CD14-positive monocyte (primary cell): ENCODE measurements at places on chromosomes 1 and 21.

DNA sequence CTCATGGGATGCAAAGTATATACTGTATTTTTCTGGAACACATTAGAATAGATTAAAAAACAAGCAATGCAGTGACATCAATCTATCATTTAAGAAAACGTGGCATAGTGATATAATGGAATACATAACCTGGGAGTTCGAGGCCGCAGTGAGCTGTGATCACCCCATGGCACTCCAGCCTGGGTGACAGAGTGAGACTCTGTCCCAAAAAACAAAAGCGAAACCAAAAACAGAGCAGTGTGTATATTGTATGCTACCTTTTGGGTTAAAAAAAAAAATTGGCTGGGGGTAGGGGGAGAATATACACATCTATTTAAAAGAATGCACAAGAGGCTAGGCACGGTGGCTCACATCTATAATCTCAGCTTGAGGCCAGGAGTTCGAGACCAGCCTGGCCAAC is 13.5 kb downstream of the SLC2A1 start:
- DNase-seq, result no peak

DNA sequence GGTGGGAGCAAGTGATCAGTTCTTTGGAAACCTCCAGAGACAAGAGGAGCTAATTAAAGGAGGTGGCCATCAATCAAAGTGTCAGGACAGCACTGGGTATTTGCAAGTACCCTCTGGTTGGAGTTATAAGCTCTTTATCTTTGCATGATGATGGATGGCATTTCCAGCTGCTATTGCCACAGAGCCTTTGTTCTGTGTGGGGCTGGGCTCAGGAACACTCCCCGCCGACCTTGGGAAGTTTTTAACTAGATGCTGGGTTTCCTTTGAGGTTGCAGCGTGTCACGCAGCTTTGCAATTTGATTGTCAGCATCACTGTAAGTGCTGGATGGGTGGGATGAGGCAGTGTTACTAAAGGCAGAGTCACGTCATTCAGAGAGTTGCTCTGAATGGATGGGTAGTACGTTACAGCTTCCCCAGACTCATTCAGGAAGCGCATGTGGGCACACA is 68.9 kb downstream of the CNIH3 start:
- no peak for DNase-seq

DNA sequence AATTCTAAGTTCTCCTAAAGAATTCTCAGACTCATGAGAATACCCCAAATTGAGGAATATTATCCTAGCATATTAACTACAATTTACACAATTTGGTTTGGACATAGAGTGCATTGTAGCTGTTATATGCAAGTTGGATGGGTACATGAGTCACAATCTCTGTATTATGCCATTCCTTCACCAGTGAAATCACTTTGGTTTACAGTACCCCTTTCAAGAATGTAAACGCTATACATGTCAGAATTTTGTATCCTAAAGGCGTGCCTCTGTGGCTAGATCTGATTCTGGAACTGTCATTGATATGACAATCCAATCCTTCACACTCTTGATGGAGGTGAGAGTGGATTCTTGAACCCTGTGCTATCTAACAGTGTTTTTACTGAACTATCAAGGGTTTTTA is 6.7 kb upstream of the IL10RB start:
- no peak for DNase-seq

GRCh38 chr1:96445302-96445701 is 276.3 kb upstream of the PTBP2 start:
- no peak for DNase-seq

DNA sequence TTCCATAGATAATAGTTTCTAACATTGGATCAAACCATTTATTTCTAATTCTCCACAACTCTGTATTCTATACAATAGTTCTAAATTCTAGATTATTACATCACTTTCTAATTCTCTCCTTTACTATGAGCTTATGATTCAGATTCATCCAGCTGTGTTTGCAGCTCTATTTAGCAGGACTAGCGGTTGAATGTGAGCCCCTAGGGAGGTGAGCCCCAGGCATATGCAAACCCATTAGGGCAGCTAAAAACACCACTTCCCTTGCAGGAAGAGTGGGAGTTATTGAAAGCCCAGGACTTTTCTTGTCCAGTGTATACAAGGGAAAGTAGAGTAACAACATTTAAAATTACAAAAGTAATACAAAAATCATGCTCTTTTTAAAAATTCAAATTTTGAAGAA is 56.9 kb downstream of the KRTAP19-8 start:
- DNase-seq, result no peak

DNA sequence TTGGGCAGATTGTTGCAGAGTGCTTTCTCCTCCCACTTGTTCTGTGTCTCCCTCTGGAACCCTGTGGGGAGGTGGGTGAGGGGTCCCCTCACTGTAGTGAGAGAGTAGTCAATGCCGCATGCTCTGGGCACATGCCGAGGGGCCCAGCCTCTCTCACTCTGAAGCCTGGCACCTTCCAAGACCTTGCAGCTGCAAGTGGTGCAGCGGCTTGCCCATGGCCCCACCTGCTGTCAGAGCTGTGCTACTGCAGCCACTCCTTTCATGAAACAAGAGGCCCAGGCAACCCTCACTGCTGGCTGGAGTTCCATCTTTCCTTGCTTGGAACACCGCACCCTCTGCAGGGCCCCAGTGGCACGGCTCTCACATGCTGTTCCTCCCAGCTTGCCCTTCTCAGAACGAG is 58.4 kb upstream of the COL6A1 start:
- peak; percentile 1 for DNase-seq

- DNase-seq, result no peak
Observed at GRCh38 chr1:179038528-179039281, 13.0 kb downstream of the FAM20B start.

DNA sequence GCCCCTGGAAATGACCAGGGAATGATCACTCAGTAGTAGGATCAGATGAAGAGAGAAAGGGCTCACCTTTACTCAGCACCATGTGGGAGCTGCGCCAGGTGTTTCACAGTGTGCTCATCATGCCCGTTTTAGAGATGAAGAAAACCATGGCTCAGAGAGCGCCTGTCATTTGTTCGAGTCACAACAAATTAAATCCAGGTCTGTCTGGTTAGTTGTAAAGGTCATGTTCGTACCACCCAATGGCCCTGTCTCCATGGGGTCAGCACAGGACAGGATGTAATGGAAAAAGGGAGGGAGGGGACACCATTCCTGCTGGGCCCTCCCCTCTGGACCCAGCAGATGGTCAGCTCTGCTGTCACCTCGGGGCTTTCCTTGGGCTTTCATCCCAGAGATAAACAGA is 15.2 kb downstream of the KIRREL1 start:
- no peak for DNase-seq

- DNase-seq, result no peak
Observed at GRCh38 chr1:152967201-152967600, 3.2 kb upstream of the SPRR4 start.

- DNase-seq, result no peak
Observed at GRCh38 chr1:166999500-167000055, 10.5 kb downstream of the MAEL start.

- DNase-seq, result no peak
Observed at GRCh38 chr1:30039354-30040080, 683.9 kb downstream of the MATN1 start.

DNA sequence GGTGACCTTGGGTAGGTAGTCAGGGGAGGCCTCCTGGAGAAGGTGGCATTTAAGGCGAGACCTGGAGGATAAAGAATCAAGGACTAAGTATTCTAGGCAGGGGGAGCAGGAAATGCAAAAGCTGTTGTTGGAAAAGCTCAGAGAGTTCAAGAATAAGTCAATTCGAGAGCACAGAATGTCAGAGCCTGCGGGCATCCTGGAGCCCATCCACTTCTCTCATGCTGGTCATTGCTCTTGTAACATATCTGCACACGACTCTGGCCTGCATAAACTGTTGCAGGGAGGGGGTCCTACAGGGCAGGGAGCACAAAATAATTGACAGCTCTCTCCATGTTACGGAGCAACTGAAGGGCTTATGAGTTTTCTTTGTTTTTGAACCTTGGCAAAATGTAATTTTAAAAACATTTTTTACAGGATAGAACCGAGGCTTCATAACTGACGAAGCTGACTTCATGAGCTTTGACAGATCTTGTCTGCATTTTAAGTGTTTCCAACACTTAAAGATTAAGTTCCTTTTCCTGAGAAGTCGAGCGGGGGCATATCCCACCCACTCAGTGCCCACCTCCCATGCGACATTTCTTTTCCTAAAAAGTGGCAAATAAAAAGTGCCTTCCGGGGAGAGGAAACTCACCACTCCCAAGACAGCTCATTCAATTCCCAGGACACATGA is 4.2 kb downstream of the PLA2G5 start:
- no peak for DNase-seq

- no peak for DNase-seq
Observed at GRCh38 chr1:62926681-62927252, 142.8 kb downstream of the ATG4C start.

DNA sequence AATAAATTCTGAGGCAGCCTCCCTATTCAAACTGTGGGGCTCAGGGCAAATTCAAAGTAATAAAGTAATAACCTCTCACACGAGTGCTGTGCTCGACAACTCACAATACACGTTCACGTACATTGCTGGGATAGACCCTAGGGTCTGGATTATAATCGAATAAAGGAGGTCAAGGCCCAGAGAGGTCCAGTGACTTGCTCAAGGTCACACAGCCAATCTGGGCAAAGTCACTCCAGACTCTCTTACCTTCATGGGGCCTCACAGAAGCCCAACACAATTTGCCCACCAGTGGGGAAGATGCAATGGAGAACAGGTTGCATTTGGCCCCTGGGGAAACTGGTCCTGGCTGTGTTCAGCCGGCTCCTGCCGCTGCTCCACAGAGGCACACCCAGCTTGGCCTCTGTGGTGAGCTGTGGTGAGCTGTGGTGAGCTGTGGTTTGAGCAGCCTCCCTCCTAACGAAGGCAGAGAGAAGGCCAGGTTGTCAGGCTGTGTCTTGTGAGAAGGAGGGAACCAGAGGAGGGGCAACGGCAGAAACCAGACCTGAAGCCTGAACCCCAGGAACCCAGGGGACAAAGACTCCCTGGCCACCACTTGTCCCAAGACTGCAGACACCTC is 35.1 kb downstream of the NUAK2 start:
- no peak for DNase-seq

DNA sequence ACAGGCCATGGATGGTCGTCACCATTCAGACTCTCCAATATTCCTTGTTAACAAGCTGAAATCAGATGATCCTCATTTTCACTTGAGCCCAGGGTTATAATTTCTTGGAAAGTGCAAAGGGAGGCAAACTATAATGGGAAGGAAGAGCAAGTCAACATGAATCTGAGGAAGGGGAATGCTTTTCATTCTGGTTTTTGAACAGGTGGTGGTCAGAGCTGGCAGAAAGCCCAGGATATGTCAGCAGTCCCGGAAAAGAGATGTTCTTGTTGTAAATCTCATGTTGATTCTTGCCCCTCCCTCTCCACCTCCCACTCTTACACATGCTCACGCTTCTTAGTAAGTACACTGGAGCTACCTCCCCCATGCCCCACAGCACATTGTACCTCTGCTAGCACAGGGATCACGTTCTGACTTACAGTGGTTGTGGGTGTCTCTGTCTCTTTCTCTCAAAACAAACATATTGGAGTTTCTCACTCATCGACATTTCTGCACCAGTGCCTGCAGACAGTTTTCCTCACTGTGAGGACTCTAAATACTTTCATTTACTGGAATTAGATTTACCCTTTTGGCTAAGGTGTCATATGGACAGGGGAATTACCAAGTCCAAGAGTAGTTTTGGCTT is 77.6 kb downstream of the XCL2 start:
- no peak for DNase-seq

DNA sequence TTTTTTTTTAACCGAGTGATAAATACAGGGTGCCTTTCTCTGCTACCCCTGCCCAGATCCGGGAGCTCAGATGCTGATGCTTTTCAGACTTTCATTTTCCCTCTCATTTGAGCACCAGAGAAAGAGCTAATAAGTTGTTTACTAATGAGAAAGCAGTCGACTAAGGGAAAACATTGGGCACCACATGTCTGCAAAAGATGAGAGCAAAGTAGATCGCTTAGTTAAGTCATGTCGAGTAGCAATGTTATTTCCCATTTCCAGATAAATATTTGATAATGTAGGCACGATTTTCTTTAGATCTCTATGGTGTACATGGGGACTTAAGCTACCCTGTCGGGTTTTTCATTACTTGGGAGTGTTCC is 1.2 kb downstream of the PKN2 start:
- DNase-seq, result no peak

DNA sequence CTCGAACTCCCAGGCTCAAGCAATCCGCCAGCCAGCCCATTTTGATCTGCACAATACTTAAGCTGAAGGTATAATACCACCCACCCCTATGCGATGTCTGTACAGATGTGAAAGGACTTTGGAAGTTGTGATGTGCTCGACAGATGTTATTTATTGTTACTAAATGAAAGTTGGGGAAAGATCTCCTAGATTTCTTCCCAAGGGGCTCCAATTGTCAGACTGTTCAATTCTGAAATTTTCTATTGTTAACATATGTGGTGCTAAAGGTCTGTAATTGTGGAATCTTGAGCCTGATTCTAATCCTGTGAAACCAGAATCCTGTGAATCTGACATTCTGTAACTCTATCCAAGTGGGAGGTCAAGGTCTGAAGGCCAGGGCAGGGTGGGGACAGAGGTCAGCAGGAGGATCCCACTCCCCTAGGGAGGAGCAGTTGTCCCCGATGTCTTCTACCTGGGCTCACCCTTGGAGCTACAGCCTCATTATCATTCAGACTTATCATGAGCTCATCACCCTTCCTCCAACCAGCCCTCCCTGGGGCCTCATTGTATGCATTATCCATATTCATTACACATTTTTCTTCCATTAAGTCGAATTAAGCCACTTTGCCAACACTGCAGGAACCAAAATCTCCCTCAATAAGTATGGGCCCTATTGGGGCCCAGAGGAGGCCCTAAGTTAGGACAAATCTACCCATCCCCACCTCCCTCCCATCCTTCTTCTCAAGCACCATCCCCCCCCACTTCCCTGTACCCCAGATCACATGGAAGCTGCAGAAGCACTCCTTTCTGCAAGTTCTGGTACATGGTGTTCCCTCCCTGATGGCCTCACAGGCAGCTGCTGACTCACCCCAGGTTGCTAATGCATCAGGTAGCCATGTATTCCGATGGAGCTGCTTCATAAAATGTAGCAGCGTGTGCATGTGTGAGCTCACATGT is 32.3 kb downstream of the SHISAL2A start:
- no peak for DNase-seq

DNA sequence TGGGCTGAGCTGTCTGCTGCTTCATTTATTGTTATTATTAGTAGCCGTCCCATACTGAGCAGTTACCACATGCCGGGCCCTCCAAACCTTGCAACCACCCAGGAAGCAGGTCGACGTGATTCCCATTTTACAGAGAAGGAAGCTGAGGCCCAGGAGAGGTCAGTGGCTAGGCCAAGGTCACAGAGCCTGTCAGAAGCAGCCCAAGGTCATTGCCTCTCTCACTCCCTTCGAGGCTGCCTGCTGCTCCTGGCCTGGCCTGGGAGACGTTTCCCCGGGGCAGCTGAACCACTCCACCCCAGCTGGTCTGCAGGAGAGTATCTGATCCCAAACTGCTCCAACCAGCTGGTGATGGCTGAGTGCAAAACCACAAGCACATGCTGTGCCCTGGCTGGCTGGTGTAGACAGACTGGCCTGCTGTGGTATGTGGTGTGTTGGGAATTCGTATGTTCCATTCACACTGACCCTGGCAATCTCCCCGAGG is 6.5 kb downstream of the PADI4 start:
- no peak for DNase-seq
